ENCODE measurements at places on chromosomes 3 and 15.

- no peak for DNase-seq
Observed at GRCh38 chr3:125325746-125326145, 49.4 kb downstream of the ZNF148 start.

DNA sequence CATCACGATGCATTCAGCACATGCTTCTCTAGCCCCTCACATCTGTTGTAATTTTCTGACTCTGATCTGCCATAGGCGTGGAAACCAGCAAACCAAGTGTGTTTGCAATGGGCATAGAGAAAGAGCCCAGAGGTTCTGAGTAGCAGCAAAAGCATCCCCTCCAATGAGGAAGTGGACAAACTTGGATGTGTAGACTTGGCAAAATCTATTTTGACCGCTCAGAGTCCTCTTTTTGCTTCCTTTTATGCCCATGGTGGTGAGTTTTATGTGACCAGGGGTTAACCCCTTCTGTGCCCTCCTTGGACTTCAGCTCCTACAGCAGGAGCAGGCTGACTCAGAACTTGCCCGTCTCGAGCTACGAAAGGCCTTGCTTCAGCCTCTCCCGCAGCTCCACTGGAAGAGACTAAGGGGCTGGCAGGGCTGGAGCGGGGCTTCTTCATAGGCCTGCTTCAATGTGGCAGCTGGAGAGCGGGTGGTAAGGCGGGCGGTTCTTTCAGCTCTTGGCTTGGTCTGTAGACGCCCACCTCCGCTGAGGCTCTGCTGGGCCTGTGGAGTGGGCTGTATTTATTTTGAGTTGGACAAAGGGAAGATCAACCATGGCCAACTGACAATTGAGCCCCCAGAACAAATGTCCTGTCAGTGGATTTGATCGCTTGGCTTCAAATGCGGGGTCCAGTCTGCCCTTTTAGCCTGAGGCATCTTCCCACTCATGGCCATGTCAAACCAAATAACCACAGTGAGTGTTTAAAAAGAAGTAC is 6.5 kb upstream of the ETV5 start:
- no peak for DNase-seq

DNA sequence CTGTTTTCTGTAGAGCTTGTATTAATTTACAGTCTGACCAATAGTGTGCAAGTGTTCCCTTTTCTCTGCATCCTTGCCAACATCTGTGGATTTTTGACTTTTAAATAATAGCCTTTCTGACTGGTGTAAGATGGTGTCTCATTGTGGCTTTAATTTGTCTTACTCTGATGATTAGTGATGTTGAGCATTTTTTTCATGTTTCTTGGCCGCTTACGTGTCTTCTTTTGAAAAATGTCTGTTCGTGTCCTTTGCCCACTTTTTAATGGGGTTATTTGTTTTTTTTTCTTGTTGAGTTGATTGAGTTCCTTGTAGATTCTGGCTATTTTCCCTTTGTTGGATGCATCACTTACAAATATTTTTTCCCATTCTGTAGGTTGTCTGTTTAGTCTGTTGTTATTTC is 7.6 kb upstream of the ACOX2 start:
- no peak for DNase-seq

GRCh38 chr3:46116996-46117395 is 89.7 kb upstream of the XCR1 start:
- DNase-seq: no peak

DNA sequence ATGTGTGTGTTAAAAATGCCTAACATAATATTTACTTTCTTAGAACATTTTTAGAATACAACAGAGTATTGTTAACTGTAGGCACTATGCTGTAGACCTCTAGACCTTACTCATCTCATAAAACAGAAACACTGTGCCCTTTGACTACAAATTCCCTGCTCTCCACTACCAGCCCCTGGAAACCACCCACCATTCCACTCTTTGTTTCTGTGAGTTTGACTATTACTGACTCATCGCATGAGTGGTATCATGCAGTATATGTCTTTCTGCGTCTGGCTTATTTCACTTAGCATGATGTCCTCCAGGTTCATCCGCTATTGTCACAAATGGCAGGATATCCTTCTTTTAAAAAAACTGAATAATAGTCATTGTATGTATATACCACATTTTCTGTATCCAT is 216.7 kb upstream of the CFAP20DC start:
- DNase-seq: no peak

- no peak for DNase-seq
Observed at GRCh38 chr3:18046131-18046915, 303.9 kb upstream of the TBC1D5 start.

GRCh38 chr15:100926258-100926657 is 7.1 kb downstream of the LRRK1 start:
- DNase-seq: no peak

DNA sequence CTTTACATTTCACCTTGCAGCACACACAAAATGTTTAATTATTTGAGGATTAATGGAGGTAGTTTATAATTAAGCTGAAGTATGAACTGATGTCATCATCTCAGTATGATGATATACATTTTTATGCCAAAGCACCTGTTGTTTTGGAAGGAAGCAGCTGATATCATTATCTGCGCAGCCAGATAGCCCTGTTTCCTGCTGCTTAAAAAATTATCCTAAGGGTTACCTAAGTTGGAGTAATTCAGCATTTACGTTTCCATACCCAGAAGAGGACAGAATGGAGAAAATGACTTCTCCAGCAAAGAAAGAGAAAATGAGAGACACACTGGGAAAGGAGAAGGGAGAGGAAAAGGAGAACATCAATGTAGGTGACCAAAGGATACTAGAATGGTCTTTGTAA is 370.3 kb upstream of the PLSCR5 start:
- DNase-seq: no peak
